NCI-H187 treated with DMSO at 0.1 percent for 48 hours (cell line): ENCODE measurements at places on chromosomes 7 and 10.
A peak's percentile ranks its signal among the peaks of the same experiment; 100 is the strongest.

DNA sequence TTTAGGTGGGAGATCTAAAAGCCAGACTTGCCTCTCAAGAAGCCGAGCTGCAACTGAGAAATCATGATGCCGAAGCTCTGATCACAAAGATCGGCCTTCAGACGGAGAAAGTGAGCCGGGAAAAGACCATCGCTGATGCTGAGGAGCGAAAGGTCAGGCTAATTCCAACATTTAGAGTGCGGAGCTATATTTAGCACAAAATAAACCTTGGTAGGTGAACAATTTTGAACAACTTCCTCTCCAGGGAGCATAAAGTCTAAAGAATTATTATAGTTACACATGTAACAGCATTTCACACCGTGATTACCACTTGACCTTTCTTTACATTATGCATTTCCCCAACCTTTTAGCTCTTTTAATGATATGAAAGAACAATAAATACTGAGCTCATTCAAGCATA, 166.7 kb downstream of the CDCA7L start:
- DNase-seq = no peak

- no peak for DNase-seq
Measured at GRCh38 chr10:26860102-26860442, 686 bp downstream of the ABI1 start.

DNA sequence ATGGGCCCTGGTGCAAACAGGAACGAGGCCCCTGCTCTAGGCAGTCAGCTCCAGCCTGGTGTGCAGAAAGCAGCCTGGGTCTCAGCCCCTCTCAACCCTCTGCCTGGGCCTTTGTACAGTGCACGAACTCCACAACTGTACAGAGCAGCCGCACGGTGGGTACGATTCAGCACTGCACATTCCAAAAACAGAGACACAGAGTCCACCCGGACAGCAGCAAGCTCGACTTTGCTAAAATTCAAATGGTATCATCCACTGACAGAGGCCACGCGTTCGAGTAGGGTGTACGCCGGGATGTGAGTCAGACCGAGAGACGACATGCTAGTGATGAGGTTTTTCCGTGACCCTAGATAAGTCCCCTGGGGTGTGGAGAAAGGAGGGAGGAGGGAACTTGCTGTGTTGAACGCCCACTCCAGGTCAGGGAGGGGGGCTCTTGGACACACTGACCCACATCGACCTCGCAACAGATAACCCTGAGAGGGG, 65.6 kb upstream of the PDGFA start:
- no peak for DNase-seq

DNA sequence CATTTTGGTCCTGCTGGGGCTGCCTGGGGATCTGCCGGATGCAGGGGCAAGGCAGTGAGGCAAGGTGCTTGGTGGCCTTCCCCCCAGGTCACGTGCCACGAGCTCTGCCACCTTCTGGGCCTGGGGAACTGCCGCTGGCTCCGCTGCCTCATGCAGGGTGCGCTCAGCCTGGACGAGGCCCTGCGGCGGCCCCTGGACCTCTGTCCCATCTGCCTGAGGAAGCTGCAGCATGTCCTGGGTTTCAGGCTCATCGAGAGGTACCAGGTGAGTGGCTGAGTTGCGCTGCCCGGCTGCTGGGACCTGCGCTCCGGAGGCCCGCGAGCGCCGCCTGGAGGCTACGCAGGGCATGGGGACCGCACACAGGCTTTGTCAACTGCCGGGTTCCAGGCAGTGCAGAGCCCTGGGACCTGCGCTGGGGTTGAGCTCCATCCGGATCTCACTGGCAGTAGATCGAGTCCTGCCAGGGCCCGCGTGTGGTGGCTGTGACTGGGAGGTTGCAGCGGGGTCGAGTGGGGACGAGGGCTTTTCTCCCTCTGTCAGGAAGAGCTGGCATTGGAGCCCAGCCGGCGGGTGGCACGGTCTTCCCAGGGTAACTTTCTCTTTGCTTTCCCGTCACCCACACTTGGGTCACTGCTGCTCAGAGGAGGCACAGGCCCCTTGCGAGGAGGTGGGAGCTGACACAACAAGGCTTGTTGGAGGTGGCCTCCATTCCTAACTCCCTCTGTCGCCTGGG, 21.7 kb downstream of the AMZ1 start:
- no peak for DNase-seq

DNA sequence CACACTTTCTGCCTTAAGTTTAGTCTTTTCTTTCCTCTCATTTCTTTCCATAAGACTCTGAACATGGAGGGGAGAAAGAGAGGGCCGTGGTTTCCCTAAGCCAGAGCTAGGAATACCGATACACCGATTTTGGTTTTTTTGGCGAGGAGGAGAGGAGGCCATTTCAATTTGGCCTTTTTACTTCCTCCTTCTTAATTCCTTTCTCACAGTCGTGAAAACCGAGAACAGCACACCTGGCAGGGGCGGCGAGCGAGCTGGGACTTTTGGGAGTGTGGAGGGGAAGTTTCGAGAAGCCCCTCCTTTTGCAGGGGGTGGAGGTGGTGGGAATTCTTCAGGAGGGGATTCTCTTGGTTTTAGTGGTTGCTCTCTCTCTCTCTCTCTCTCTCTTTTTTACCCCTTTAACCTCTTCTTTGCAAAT, 6.2 kb downstream of the GATA3 start:
- DNase-seq = no peak

GRCh38 chr10:17427201-17427600, 27.2 kb downstream of the ST8SIA6 start:
- DNase-seq = no peak

GRCh38 chr10:59384761-59385160, 22.4 kb upstream of the FAM13C start:
- DNase-seq = no peak

DNA sequence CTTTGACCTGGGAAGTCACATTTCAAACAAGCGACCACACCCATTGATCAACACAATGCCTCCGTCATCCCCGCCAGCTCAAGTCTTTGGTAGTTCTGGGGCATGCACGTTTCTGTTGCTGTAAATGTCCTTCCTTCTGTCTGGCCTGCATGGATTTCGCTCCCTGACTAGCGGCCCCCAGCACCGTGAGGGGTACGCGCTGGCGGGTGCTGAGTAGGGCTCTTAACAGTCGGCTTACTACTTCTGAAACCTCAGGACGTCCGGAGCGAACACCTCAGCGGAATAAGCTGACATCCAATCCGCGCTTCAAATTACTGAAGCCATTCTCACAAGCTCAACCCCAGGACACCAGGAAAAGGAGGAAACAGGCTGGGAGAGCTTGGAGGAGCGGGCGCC, 505 bp downstream of the NUDCD3 start:
- no peak for DNase-seq

DNA sequence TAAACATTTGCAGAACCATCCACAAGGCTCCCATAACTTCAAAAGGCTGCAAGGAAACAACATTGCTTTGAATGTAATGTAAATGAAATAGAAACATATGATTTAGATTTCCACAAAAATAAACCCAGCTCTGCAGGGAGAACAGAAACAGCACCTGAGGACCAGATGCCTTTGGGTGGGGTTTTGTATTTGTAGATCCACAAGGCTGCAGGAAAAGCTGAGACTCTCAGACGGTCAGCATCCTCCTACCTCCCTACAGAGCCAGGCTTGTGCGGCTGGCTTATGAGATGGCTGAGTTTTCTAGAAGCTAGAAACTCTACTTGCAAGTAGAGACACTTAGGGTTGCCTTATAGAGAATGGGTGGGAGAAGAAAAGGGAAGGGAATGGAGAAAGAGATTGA, 49.8 kb downstream of the FAM107B start:
- DNase-seq = no peak

DNA sequence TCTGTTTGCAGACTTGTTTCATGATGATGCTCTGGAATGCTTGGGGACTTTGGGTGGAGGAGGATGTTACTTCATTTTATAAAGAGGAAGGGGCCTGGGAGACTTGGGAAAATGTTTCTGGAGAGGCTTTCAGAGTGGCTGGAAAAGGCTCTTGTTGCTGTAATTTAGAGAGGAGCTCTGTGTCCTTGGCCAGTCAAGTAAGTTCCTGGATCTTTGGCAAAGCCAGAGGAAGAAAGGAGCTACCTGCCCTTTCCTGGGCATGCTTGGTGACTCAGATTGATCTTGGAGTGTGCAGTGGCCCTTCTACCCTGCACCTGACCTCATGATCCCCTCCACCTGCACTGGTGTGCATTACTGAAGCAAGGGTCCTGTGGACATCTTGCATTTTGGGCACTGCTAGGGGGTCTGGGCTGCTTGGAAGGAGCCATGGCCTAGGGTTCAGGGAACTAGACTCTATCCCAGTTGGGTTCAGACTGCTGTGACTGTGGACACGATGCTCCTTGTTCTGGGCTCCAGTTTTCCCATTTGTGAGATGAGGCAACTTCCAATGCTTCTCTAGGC, 56.1 kb downstream of the ADCYAP1R1 start:
- no peak for DNase-seq

DNA sequence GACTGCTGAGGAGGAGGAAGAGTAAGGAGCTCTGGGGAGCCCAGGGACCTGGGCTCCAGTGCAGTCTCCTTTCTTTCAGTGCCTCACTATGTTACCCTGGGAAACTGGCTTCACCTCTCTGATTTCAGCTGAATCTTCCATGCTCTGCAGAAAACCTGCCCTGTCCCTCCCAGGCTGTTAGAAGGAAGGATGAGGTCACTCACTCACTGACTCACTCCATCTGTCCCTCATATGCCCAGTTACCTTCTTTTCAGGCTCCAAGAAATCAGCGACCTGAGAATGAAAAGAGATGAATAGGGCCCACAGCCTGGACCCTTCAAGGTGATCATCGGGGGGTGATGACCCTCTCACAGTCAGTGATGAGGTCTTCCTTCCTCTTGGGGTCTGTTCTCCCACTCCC, 481 bp downstream of the SFTPA2 start:
- DNase-seq = no peak

- DNase-seq = peak; percentile 9
Measured at GRCh38 chr10:35447693-35448407, 111.5 kb downstream of the CCNY start.

- DNase-seq = no peak
Measured at GRCh38 chr10:131657318-131657984, 243.4 kb upstream of the PPP2R2D start.

DNA sequence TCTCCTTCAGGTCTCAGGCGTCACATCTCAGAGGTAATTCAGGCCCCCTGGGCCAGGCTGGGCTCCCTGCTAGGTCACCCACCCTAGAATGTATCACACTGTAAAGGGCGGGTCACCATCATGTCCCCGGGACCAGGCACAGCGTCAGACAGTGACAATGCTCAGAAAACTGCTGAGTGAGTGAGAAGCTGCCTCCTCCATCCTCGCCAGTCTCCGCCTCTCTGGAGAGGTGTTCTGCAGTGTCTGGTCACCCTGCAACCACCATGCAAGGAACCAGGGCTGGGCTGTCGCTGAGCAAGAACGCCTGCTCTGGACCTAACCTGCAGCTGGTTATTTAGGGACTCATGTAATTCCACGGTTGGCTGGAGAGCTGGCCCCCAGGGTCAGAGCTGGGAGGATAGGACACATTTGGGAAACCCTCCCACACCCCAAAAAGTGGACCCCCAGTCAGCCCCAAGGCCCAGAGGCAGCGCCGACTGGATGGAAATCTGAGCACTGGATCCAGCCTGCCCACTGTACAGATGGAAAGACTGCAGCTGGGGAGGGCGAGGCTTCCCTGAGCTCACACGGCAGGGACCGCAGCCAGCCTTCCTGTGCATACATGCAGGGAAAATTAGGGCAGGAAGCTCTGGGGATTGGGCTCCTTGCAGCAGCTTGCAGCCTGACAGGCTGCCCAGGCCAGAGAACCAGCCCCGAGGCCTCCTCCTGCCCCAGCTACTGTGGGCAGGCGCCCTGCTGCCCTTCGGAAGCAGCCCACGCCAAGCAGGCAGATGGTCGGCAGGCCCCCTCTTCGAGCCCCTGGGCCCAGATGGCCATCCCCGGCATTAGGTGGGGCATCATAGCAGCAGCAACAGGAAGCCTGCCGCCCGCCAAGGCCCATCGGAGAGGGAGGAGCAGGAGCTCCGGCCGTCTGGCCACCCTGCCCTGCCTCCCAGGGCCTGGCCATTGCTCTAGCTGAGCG, 105.4 kb upstream of the ZMIZ1 start:
- no peak for DNase-seq

DNA sequence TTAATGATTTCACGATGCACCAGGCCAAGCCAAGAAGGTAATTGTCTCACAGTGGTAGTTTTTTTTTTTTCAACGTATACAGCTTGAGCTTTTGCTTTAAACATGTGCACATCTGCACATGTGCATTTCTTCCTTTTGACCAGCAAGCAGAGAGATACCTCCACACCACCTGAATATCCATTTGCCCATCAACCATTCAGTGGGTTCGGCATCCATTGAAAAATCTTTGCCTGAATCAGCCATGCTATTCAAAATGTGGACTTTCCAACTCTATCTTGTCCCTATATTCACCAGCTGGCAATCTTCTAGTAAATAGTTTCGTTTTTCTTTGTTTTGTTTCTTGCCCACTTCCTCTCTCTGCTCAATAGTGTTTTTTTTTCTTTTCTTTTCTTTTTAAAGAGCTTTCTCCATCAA, 7.7 kb upstream of the TRA2A start:
- DNase-seq = no peak

GRCh38 chr10:9038146-9038714, 983.7 kb downstream of the GATA3 start:
- DNase-seq = no peak

DNA sequence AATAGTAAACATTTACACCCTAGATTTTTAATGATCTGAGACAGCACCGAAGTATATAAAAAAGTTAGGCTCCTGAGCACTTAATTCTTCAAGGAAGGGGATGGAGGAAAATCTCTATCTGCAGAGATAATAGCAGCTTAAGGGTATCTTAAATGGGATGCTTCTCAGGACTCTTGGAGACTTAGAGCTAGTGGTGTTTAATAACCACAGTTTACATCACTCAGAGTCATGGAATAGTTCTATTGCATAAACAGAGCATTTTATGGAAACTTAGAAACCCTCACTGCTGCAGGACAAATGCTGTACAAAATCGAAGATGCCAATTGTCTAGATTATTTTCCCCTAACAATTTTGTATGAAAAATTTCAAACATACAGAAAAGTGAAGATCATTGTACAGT, 398.9 kb upstream of the GALNT17 start:
- no peak for DNase-seq

DNA sequence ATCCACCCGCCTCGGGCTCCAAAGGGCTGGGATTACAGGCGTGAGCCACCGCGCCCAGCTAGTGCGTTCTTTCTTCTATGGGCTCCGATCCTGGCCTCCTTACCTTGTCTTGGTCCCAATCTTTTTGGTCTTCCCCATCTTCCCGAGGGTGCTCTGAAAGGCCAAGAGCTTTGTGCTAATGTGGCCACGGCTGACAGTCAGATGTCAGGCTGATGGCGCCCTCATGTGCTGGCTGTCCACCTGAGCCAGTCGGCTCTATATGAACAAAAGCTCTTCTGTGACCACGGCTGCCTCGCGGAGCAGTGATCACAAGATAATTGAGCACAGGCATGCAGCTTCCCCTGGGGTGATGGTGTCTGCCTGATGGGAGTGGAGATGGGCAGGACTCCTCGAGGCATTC, 11.0 kb upstream of the AHCYL2 start:
- DNase-seq = no peak

DNA sequence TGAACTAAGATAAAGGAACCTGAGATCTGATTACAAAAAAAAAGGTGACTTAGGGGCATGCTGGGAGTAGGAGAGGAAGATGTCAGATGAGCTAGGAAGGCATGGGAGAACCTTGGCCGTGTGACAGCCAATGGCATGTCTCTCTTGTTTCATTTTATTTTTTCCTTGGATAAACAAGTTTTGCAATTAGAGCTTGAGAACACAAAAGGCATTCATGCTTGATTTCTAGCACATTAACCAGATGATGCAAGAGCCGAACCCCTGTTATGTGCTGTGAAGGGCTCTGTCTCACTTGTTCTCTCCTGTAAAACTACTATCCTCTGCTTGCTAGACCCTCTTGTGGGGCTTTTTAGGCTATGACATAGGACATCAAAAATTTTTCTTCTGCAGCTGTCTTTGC, 134.3 kb upstream of the ASAH2 start:
- no peak for DNase-seq

- DNase-seq = no peak
Measured at GRCh38 chr10:78658645-78659597, 409.8 kb upstream of the ZMIZ1 start.
